Mesothelial cell of epicardium (in vitro differentiated cells): ENCODE measurements at places on chromosomes 4 and X.

DNA sequence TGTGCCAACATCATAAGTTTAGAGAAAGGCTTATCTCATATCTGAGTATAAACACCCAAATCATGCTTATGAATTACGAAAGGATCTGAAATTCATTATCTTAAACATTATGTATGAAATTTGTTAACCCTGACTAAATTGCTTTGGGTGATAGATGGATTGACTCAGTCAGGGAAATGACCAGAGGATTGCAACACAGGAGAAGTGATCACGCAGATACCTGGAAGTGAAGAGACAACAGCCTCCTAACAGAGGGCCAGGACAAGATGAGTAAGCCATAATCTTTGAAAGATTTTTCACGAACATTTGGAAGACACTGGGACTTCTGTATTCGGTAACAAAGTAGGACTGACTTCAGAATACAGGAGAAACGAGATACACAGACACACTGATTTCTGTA is 363.4 kb downstream of the DMD start:
- DNase-seq, result no peak

DNA sequence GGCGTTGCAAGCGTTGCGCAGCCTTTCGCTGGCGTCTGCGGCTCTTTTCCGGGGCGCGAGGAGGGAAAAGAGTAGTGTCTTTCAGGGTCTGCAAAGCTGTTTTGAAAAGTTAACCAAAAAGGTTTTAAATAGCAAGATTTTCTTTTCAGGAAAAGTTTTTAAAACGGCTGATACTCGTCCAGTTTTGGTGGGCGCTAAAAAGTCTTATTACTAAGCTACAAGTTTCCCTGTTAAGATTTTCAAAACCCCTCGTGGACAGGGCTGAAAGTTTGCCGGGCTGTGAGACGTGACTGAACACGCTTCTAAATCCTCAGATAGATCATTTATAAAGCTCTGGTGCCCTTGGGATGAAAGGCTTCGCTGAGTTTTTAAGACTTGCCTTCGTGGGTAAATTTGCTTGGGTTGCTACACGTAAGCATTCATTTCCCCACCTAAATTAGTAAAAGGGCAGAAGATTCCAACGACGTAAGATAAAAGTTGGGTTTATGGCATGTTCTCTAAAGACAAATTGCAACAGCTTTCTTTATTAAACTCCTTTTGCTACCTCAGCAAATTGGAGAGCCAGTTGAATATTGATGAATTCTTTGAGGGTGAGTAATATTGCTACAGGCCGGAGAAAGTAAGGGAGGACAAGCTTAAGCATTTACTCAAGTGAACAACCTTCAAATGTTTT is 91.5 kb downstream of the HPRT1 start:
- DNase-seq, result no peak

DNA sequence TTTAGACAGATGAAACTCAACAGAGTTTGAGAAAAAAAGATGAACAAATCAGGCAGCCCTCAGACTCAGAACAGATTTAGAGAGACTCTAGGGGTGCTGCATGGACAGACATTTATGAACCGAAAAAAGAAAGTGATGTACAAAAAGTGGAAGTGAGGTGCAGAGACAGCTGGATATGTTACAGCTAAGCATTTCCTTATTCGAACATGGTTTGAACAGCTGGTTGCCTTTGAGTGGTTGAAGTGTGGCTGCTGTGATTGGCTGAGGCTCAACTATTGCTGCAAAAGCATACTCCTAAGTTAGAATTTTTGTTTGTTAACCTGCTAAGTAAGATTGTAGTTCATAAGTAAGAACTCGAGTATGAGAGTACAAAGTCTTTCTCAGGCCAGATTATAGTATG is 331.5 kb upstream of the PABPC4L start:
- no peak for DNase-seq

GRCh38 chrX:14013054-14013453 is 16.6 kb downstream of the GEMIN8 start:
- DNase-seq, result no peak

- no peak for DNase-seq
Measured at GRCh38 chr4:95410387-95410977, 138.3 kb downstream of the UNC5C start.

DNA sequence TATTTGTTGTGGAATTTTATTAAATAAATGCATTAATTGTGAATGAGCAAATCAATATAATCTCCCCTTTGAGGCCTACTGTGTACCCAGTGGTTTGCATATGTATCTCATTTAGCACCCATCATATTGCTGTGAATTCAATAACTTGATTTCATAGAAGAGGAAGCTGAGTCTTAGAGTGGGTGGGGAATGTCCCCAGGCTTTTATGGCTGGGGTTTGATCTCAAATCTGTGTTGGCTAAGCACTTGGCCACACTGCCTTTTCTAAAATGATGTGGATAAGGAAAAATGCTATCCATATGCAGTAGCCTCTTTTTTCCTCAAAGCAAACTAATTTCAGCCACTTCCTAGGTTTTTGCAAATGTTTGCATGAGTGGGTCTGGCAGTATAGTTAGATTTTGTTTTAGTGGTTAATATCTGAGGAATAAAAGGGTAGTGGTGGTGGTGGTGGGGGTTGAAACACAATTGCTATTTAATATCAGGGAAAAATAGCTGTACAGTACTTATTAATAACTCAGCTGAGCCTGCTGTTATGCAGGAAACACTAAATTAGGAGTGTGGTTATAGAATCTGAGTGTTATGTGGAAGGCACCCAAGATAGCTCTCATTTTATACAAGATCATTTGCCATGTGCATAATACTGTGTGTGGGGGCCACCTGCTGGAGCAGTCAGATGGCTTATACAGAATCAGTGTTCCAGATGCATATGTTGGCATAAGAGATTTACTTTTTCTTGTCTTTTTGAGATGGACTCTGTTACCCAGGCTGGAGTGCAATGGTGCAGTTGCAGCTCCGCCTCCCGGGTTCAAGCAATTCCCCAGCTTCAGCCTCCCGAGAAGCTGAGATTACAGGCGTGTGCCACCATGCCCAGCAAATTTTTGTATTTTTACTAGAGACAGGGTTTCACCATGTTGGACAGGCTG is 108.0 kb downstream of the TMEM131L start:
- no peak for DNase-seq

DNA sequence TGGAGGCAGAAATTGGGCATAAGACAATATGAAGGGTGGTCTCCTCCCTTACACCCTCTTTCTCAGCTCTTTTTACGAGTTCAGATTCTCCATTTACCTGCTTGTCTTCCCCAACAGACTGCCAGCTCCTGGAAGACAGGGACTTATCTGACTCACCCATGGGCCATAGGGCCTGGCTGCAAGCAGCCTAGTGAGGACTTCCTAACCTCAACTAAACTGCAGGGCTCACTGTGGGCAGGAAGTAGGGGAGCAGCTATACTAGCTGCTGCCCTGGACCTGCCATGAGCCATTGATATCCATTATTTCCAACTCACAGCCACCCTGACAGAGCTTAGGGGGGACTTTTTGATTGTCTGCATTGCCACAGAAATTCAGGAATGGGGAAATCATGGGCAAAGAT is 11.5 kb upstream of the ZNF718 start:
- no peak for DNase-seq

GRCh38 chr4:183747931-183748670 is 89.0 kb downstream of the TRAPPC11 start:
- no peak for DNase-seq

DNA sequence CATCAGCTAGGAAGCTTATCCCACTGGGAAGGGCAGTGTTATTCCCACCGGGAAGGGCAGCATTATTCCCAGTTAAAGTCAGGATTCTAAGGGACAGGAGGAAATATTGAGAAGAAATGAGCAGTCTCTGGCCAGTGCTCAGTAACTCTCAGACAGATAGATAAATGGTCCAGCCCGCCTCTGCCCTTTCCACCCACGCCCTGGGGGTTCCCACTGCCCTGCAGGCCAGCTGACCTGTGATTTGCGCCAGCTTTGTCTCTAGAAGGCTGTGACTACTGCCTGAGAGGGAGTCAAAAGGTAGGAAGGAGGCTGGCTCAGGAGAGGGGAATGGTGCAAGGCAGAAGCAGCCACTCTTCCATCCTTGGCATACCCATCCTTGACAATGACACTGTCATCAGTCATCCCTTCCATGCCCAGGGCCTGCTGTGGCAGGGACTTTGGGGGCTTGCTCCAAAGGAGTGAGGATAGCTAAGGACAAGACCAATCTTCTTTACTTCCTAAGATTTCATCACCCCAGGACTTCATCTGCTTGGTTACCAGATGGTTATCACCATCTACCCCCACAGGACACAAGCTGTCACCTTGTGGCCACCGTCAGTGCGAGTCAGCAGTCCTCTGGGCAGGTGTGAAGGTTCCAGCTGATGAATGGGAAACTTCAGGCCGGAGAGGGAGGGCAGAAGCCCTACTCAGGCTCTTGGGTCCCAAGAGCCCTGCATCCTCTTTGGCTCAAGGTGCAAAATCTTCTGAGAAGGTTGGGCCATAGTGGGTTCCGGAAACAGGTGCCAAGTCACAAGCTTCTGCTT is 49.5 kb downstream of the SEPSECS start:
- no peak for DNase-seq

DNA sequence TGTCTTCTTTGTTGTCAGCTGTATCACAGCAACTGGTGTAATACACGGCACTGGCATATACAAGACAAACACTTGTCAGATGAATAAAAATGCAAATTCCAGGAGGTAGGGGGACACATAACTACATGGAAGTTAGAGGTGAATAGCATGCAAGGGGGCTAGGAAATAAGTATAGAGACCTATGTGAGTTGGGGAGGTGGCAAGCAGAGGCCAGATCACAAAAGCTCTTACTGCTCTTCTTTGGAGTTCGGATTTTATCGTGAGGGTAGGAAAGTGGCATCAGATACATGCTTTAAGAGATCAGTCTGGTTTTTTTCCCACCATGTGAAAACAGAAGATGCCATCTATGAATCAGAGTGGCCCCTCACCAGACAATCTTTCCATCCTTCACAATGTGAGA is 2.8 kb upstream of the SRP72 start:
- DNase-seq, result no peak

DNA sequence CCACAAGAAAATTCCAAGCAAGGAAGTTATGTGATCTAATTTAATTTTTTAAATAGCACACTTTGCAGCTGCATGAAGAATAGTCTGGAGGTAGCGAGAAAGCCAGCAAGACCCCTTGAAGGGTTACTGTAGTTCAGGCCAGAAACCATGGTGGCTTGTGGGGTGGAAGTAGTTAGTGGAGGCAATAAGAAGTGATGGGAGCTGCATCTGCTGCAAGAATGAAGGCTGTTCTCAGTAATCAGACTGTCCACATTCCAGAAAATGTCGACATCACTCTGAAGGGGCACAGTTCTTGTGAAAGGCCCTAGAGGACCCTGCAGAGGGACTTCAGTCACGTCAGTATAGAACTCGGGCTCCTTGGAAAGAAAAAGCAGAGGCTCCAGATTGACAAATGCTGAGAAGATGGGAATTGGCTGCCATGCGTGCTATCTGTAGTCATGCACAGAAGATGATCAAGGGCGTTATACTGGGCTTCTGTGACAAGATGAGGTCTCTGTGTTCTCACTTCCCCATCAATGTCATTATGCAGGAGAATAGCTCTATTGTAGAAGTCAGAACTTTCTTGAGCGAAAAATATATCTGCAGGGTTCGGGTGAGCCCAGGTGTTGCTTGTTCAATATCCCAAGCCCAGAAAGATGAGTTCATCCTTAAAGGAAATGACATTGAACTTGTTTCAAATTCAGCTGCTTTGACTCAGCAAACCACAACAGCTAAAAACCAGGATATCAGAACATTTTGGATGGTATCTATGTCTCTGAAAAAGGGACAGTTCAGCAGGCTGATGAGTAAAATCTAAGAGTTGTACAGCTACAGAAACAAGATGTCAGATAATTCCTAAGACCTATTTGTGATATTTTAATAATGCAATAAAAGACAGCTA is 254.2 kb downstream of the CBR4 start:
- DNase-seq, result no peak

DNA sequence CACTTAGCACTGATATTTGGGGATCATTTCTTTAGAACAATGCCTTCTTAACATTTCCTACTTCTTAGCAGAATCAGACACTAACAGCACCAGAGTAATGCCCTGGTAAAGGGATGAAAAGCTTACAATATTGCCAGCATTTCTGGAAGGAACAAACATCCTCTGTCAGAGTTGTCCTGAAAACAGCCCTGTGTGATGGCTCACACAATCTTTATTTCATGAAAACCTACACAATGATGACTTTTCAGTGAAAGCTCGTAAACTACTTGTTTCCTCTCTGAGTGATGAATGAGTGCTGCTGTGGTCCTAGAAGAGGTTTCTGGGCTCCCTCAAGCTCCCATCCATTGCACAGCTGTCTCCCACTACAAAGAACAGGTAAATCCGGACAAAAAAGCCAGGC is 52.8 kb downstream of the GPC4 start:
- no peak for DNase-seq
